Astrocyte of the hippocampus (primary cell): ENCODE measurements at places on chromosomes 12 and 14.
A peak's percentile ranks its signal among the peaks of the same experiment; 100 is the strongest.

DNA sequence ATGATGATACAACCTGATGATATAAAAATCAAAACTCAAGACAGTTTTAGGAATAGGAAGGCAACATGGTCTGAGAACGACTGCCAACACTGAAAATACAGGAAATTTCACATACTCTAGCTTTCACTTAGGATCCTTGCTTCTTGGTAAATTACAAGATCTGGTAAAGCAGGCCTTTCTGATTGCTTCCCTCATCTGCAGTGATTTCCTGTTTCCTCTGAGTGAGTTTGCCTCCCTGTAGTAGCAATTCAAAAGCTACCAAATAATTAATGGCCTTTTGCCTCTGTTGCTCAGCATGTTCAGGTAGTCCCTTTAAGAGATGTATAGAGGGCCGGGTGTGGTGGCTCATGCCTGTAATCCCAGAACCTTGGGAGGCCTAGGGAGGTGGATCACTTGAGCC is 2.0 kb upstream of the IRAK3 start:
- no peak for DNase-seq

DNA sequence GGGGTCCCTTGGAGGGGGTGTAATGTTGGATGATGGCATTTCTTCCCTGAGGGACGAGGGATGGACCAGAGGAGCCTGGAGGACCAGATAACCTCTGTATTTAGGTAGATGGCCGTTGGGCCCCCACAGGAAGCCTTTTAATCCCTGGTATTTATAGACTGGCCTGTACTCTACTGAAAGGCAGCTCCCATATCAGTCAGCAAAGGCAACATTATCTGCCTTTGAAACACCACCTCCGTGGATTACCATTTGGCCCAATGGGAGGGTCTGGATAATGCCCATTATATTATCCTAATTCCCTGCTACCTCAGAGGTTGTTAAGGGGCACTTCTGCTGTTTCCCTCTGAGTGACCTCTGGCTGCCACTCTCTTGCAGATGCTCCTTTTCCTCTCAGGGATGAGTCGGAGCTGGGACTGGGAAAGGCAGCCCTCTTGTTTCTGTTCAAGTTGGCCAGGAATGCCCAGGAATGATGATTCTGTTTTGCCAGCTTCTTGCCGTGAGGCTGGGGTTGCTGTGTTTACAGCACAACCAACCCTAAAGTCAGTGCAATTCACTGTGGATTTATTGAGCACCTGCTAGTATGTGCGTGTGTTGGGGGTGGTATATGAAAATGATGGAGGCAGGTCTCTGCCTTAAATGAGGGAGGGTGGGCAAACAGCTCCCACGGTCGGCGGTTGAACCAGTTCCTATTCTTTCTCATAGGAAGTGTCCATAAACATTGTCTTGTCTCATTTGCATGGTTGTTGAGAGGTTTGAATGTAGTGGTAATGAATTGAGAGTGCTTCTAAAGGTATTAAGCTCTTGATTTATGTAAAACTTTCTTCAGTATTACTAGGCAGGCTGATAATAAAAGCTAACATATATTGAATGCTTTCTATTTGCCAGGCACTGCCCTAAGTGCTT is 18.1 kb downstream of the SUSD6 start:
- DNase-seq = no peak

GRCh38 chr12:13777374-13777773 is 204.0 kb downstream of the GRIN2B start:
- no peak for DNase-seq

DNA sequence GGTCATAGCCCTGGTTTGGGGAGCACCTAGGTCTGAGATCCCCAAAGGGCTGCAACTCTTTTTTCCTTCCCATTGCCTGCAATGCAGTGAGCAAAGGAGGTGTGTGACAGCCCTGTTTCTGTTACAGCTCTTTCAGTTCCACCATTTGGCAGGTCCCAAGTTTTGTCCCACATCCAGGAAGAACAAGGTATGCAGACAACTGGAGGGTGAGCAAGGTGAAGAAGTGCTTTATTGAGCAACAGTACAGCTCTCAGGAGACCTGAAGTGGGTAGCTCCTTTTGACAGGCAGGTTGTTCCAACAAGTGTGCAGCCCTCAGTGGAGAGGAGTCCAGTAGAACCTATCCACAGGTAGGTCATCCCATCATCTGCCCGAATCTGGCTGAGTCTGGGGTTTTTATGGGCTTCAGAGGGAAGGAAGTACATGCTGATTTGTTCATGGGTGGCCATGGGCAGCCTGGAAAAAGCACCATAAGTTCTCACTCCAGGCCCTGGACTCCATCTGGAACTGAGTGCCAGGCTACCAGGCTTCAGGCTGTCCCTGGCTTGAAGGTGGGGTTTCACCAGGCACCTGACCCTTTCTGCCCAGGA is 62.8 kb upstream of the NAV3 start:
- no peak for DNase-seq

DNA sequence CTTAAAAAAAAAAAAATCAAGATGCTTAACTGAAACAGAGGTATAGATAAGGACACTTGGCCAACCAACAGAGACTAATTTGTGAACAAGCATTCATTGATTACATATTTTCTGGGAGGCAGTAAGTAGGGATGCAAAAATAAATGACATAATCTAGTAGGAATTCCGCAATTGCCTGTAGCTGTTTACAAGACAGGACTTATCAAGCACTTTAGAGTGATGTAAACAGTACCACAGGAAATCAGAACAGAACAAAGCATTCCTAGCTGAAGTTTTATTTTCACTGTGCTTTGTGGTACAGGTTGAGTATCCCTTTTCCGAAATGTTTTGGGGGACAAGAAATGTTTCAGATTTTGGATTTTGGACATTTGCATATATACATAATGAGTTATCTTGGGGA is 68.2 kb upstream of the FGD4 start:
- DNase-seq = peak; percentile 53

DNA sequence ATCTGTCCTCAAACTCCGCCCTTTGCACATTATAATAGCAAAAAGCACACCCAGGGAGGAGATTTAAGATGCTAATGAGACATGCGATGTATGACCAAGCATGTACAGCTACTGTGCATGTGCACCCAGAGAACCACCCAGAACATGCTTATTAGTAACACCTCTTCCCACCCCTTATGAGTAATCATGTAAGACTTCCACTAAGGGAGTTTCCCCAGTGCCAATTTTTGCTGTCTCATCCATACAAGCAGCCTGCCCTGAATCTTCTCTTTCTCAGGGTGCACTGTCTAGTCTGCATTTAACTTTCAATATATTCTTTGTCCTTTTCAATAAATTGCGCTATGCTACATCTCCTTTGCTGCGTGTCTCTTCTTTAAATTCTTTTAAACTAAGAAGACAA is 830.0 kb upstream of the NOVA1 start:
- DNase-seq = peak; percentile 53
